ENCODE measurements at places on chromosomes 1 and 21.

- DNase-seq = no peak
Measured at GRCh38 chr1:91057784-91058183, 35.9 kb upstream of the ZNF644 start.

DNA sequence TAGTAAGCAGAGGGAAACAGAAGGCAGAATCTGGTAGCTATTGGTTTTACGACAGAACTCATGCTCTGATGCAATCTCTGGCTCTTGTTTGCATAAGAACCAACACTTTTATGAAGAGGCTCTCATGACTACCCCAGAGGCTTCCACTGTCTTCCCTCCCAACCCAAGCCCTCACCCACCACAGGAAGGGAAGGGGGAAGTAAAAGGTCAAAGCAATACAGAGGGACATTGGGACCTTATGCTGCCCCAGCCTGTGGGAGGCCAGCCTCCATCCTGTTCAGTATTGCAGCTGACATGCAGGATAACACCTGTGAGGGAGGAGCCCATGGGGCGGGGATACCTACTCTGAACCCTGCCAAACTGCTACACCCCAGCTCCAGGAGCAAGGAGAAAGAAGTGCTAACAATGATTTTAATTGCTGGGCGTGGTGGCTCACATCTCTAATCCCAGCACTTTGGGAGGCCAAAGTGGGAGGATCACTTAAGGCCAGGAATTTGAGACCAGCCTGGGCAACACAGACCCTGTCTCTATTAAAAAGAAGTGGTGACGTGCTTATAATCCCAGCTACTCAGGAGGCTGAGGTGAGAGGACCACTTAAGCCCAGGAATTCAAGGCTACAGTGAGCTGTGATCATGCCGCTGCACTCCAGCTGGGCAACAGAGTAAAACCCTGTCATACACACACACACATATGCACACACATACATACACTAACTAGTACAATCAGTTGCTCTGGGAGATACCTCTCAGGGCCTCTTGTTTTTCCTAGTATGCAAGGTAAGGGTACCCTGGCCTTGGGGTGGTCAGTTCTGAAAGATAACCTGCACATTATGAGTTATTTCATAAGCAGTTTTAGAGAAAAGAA is 9.5 kb downstream of the MR1 start:
- no peak for DNase-seq

DNA sequence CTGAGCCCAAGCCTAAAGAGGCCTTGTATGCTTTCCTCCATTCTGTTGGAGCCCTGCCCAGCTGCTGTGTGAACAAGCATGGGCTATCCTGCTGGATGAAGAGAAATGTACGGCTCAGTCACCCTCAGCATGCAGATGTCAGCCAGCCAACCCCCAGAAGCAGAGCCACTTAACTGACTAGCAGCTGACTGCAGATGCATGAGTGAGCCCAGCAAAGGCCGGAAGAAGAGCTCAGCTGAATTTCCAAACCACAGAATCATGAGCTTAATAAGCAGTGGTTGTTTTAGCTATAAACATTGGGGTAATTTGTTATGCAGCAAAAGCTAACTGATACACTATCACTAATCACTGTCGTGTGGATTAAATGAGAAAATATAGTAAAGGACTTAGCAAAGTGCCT is 39.0 kb downstream of the FOXO6 start:
- no peak for DNase-seq

DNA sequence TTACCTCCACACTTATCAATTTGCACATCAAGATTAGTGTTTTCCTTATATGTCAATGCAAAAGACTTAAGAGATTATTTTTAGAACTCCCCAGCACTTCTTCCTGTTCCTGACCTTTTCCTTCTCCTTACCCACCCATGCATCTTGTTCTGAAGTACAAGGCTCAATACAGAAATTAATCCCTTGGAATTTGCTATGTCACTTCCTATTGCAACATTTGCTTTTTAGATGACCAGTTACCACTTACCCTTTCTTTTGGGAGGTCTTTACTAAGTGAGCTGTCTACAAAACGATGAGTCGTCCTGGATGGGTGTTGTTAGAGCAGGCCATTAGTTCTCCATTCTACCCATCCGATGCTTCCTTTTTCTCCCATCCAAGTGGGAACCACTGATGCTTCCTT is 221.2 kb downstream of the FMN2 start:
- DNase-seq = peak; percentile 61

GRCh38 chr1:201498621-201499020 is 8.3 kb downstream of the CSRP1 start:
- DNase-seq = no peak

DNA sequence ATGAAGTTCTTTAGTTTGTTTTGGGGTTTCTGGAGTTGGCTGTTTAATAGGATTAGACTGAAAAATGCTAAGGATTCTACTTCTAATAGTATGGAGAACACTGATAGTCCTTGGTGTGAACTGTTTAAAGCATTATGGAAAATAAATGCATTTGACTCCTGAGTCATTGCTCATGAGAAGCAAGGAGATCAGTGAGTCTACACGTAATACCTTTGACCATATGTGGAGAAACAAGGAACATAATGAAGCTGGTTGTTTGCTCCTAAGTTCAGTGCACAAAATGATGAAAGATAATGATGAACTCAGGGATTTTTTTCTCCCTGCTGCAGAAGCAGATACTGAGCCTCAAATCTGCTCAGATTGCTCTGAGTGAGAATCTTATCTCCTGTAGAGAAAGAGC is 158.9 kb upstream of the COL11A1 start:
- no peak for DNase-seq

DNA sequence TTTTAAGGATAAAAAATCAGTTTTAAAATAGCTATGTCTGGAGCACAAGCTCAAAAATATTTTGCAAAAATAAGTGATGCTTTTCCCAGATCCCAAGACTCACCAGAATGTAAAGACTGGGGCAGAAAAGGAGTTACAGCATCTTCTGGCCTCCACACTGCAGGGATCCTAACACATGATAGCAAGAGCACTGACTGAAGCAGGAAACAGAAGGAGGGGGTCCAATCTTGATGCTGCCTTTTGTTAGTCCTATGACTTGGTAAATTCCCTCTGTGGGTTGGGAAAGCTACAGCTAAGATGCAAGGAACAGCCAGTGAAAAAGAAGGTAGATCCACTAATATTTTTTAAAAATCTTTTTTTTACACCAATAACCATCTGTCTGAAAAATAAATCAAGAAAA is 54.2 kb upstream of the TNR start:
- no peak for DNase-seq

- no peak for DNase-seq
Measured at GRCh38 chr1:226678701-226679100, 60.4 kb downstream of the ITPKB start.

GRCh38 chr21:37833301-37833700 is 83.0 kb downstream of the KCNJ6 start:
- no peak for DNase-seq

DNA sequence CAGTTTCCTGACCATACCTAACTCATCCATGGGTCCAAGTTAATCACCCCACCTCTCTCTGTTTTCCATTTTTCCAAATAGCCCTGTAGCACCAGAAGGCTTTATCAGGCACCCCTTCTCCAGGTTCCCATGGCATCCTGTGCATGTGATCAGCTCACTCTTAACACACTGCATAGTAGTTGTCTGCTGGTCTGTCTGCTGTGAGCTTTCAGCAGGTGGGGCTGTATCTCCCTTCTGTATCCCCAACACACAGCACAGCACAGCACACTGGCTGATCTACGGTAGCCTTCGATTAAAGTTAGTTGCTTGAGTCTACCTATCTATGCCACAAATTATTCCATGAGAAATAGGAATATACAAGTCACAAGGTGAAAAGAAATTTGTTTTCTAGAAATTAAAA is 54.3 kb upstream of the C1orf198 start:
- DNase-seq = no peak

DNA sequence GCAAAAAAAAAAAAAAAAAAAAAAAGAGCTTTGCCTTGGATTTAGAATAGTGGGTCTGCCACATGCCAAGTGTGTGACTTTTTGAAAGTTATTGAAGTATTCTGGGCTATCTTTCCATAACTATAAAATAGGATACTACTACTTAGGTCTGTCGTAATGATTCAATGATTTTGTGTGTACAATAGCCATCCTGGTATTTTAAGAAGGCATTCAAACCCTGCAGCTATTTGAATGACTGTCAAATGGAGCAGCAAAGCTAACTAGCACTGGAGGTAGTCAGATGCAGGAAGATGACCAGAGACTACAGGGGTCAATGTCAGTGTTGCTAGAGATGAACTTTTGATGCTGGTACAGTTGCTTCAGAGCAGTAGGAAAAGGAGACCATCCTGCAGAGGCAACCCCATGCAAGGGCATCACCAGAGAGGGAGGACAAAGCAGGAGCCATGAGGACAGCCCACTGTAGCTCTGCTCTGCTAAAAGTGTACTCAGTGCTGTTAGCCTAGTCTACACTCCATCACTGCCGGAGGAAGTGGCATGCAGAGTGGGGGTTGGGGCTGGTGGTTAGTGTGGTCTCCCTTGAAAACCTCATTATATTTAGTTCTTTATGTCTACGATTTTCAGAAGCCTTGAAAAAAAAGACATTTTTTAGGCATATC is 29.0 kb downstream of the DUSP10 start:
- DNase-seq = no peak

DNA sequence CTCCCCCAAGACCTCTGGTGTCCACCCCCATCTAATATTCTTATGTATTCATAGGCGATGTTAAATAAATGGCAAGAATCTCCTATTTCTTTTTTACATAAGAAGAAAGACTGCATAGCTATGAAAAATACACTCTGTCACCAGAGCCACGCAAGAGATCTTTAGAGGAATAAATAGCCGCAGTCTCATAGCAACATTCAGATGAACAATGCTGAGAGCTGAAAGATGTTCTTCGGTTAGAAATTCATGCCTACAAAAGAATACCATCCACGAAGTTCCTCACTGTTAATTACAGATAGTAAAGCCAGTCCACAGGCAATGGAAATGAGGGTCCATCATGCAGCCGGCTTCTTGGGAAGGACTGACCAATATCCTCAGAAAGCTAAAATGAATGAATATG is 76.0 kb upstream of the SOD1 start:
- DNase-seq = no peak

- DNase-seq = no peak
Measured at GRCh38 chr1:160499631-160500030, 23.4 kb downstream of the SLAMF6 start.

DNA sequence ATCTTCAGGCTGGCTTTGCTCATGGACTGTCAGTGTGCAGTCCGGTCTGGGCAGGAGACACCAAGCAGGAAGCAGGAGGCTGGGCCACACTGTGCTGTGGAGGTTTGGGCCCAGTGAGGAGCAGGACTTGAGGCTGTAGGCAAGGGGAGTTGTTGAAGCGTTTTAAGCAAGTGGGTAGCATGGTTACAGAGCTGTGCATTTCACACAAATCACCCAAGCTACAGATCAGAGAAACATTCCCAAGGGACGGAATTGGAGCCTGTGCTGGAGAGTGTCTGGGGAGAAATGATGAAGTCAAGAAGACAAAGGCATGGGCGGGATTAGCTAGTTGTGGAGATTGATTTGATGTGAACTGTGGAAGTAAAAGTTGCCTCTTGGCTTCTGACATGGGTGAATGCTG is 60.9 kb downstream of the KIF21B start:
- no peak for DNase-seq

DNA sequence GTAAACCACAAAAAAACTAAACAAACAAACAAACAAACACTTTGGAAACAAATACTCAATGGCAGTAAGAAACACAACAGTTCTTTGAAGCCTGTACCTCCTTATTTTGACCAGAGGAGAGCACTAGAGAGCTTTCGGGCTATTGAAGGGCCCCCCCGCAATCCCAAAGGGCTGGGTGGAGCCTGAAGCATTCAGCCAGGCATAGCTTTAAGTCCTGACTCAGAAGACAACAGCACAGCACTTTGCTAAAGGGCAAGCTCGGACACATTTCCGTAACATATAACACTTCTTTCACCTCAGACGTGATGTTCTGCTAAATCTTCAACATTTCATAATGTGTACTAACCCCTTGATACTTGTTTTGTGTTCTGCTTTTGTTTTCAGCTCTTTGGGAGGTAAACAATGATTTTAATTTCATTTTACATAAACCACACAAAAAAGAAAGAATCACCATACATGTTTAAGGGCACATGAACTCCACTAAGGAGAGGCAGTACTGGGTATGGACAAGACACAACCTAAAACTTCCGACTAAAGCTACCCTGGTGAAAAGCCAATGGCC is 9.7 kb upstream of the SHCBP1L start:
- peak; percentile 82 for DNase-seq

GRCh38 chr1:41433501-41433900 is 51.0 kb downstream of the EDN2 start:
- DNase-seq = no peak

DNA sequence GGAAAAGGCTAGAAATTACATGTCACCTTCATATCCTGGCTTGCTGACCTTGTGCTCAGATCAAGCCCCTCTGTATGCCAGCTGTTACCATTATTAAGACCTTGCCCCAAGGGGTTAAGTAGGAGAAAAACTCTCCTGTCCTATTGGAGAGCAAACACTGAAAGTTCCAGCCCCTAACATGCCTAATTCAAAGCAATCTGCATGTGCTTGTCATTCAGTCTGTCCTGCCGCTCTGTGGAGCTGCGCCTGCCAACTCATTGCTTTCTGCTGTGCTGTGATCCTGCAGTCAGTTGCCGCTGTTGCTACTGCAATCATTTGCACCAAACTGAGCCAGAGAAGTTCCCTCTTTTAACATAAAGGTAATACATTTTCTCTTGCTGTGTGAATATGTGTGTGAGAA is 113.4 kb downstream of the DISP1 start:
- DNase-seq = no peak

- peak; percentile 31 for DNase-seq
Measured at GRCh38 chr1:193019442-193020026, 39.6 kb downstream of the UCHL5 start.

DNA sequence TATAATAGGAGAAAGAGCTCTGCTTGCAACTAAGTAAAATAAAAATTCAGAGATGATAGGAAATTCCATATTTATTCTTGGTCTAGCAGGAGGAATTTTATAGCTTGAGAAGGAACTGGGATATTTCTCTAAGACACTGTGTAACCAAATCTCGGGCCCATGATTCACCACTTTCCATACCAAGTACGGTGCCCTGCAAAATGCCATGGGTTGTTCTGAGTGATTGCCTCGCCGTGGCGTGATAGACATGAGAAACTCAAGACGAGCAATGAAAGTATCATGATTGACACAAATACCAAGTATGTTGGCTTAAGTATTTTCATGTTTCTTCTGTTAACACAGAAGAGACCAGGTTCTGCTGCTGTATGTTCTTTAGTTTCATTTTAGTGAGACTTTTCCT is 167.2 kb downstream of the LMO4 start:
- no peak for DNase-seq

DNA sequence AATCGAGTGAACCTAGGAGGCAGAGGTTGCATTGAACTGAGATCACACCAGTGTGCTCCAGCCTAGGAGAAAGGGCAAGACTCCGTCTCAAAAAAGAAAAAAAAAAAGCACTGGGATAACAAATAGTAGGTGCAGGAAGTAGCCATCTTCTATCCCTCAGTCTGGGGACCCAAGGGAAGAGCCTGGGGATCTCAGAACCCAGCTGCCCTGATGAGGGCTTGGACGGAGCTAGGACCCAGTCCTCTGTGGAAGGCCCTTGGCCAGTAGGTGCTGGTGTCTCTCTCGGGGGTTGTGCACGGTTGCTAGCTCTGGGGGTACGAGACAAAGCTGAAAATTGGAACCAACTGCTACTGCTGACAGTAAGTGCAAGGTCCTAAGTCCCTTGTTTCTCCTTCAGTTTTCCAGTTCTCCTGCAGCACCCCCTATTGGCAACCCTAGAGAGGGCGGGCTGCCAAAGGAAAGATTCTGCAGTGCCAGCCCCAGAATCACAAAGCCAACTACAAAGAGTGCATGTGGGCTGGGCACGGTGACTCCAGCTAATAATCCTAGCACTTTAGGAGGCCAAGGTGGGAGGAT is 57.6 kb upstream of the KIF1B start:
- no peak for DNase-seq
